ENCODE measurements at places on chromosomes 12 and 14. TPM values are rescaled to one million over a fixed set of nuclear protein-coding genes. Genes with fewer than 3 reads are reported as not detected.

- no peak for DNase-seq
Measured at GRCh38 chr12:54154681-54155186, 34.1 kb downstream of the SMUG1 start.

GRCh38 chr12:64299628-64300027, 77.5 kb upstream of the KICS2 start:
- no peak for DNase-seq

- DNase-seq: no peak
Measured at GRCh38 chr12:1814266-1814665, 6.1 kb upstream of the LRTM2 start.

GRCh38 chr12:22796941-22797630, 172.1 kb downstream of the ETNK1 start:
- DNase-seq: no peak

- DNase-seq: no peak
Measured at GRCh38 chr12:94039914-94040313, 108.5 kb upstream of the PLXNC1 start.

DNA sequence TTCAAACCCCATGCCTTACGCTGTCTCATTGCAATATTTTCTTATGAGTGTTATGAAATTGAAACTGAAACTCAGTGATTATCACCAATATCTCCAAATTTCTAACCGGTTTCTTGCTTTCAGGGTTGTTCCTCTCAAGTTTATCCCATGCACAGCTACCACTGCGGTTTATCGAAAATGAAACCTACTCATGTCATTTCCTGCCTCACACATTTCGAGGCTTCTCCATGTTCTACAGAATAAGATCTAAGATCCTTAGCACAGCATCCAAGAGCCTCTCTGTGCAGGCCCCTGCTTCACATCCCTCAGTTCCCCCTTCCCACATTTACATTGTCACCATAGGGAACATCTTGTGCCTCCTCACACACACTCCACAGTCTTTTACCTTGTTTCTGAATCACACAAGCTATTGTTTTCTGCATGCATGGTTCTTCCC, 45.5 kb upstream of the FAR2 start:
- DNase-seq: peak; percentile 6

GRCh38 chr14:77372304-77372841, 4.5 kb downstream of the TMED8 start:
- peak; percentile 84 for DNase-seq

DNA sequence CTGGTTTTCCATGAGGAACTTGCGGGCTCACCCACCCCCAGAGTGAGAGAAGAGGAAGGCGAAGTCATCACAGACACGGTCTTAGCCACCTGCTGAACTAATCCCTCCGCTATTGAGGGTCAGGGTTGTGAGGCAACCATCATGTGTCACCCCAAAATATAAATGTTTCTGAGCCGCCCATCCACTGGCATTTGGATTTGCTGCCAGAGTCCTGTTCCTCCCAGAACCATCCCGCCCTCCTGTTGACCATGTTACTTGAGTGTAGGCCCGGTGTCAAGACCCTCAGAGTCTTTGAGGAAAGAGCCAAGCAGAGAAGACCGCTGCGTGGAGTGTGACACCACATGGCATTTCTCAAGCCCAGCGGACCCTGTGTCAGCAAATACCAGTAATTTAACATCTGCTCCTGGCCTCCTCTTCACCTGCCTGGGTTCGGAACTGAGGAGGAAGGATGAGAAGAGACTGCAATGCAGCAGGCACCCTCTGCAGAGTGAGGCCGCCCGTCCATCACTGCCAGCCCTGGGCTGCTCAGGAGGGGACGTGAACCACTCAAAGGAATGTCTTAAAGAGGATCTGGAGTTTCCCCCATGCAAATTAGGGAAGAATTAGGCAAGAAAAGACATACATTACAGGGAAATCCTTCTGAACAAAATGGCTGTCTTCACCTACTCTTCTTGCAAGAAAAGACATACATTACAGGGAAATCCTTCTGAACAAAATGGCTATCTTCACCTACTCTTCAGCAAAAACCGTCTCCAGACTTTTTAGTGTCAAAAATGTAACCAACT, 100.4 kb downstream of the FBXL14 start:
- no peak for DNase-seq

DNA sequence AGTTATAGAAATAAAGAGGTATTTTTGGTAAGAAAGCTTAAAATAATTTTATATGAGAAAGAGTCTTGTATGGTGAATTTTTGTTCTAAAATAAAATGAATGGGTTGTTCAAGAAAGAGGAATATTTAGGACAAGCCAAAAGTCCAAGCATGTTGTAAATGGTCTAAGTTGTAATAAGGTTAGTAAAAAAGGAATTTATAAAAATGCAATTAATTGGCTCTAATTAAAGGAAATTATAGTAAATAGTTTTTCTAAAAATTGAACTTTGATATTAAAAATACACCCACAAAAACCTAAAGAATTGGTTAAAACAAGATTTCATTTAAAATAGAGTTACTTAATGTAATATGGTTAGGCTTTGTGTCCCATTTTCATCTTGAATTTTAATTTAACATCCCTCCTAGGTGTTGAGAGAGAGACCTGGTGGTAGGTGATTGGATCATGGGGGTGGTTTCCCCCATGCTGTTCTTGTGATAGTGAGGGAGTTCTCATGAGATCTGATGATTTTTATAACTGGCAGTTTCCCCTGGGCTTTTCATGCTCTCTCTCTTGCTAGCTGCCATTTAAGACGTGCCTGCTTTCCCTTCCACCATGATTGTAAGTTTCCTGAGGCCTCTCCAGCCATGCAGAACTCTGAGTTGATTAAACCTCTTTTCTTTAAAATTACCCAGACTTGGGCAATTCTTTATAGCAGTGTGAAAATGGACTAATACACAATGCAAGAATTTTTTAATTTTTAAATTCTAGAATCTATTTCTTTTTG, 13.0 kb downstream of the SLC22A17 start:
- DNase-seq: peak; percentile 27

- no peak for DNase-seq
Measured at GRCh38 chr12:94689002-94689645, 38.8 kb upstream of the TMCC3 start.

- DNase-seq: no peak
Measured at GRCh38 chr12:673849-674248, 10.6 kb upstream of the NINJ2 start.

DNA sequence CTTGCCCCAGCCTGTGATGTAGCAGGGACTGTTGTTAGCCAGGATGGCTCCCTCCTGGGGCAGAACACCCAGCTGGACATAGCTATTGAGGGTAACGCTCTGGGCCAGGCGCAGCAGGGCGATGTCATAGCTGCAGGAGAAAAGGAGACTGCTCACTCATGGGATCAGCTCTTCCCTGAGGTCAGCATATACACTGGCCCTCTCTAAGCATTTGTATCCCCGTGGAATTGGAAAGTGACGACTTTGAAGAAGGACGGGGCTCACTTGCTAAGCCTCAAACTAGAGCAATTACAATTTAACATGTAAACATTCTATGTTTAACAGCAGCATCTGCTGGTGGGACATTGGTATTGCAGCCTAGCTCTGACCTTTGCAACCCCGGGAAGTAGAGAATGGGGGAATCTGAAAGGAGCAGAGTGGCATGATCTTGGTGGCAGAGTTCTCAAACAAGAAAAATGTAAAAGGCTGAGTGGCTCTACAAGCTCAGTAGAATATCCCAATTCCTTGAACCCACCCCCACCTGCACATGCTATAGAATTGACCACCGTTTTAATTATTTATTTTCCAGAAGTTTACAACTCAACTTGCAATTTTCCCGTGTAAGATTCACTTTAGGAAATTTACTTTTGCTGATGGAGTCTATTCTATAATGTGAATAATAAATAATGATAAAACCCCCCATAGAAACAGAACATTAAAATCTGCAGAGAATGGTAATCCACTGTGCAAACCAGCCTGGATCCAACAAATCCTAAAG, 5.0 kb downstream of the CELA1 start:
- DNase-seq: peak; percentile 78

DNA sequence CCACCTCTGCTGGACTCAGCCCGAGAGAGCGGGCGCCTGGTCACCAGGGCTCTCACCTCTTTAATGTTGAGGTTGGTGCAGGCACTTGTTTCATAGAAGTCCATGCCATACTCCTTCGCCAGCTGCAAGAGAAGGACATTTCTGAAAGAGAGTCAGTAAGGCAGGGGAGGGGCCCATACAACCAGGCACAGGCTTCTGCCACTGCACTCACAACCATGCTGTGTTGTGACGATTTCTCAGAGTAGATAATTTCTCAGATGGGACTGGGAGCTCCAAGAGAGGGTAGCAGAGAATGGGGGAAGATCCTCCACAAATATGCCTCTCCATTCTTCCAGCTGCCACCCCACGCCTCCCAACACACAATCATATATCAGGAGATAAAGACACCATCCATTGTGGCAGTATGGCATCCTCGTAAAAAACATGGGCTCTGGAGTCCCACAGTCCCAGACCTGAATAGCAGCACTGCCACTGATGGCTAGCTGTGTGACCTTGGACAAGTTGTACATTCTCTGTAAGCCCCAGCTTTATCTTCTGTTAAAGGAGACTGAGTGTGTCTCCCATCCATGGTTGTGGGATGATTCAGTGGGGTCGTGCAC, 6.2 kb upstream of the GPX2 start:
- DNase-seq: no peak

DNA sequence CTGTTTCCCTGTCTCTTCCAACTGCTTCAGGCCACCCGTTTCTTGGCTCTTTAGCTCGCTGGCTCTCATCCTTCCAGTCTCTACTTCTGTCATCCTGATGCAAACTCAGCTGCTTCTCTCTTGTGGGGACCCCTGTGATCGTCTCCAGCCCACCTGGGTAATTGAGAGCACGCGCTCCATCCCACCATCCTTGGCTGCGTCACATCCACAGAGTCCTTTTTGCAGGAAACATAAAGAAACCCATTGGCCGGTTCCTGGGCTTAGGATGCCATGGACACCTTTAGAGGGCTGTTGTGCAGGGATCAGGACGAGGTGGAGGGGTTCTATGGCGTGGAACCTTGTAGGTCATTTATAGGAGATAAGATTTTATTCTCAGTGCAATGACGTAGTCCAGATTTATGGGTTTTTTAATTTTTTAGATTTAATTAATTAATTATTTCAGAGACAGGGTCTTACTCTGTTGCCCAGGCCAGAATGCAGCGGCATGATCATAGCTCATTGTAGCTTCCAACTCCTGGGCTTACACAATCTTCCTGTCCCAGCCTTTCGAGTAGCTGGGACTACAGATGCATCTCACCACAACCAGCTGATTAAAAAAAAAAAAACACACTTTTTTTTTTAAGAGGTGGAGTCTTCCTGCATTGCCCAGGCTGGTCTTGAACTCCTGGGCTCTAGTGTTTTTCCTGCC, 82.6 kb downstream of the CCDC92 start:
- no peak for DNase-seq

DNA sequence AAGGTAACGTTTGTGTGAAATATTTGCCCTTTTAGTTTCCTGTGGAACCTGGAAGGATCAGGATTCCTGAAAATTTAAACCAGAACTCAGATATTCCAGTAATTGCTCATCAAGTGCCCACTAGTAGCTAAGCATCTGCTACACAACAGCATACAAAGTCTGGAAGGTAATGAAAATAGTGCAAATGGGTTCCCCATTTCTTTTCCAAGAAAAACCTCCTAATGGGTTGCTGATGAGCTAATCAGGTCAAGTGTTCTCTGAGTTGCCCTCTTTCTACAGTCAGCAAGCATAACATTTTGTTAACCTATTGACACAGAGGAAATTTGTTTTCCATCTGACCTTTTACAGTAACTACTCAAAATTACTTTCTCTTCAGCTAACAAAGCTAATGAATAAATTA, 83.6 kb upstream of the PMCH start:
- no peak for DNase-seq

GRCh38 chr12:98456576-98457573, 58.5 kb upstream of the TMPO start:
- no peak for DNase-seq

DNA sequence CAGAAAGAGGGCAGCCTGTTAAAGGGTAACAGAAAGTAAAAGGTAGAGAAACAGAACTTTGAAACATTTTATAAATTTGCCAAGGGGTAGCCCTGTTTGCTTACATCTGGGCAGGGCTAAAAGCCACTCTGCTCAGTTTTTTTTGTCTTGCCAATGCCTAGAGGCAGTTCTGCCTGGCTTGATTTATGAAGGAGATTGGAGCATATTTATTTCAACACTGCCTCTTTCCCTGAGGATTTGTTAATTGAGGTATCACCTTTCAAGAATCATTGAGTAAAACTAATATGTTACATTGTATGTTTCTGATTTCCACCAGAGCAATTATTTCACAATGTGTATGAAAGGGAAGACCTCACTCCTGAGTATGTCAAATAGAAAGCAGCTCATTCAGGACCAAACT, 160.8 kb downstream of the GXYLT1 start:
- DNase-seq: no peak

GRCh38 chr14:105244334-105244733, 4.0 kb upstream of the BTBD6 start:
- DNase-seq: no peak

GRCh38 chr12:119055977-119056376, 74.6 kb downstream of the SRRM4 start:
- no peak for DNase-seq

GRCh38 chr12:108907839-108908351, 28.0 kb downstream of the DAO start:
- DNase-seq: no peak

DNA sequence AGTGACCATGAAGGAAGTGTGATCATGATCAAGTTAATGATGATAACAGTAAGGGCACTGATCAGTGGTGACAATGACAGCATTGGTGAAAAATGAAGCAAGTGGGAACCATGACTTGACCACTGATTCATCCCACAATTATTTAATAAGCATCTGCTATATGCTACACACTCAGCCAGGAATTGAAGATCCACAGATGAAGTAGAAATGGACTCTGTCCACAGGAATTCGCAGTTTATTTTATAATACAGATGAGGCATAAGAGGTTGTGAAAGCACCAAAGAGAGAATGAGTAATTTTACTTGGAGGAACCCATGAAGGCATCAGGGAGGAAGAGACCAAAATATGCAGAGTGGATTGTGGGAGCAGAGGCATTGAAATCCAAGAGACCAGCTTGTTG, 33.8 kb upstream of the SMUG1 start:
- no peak for DNase-seq

DNA sequence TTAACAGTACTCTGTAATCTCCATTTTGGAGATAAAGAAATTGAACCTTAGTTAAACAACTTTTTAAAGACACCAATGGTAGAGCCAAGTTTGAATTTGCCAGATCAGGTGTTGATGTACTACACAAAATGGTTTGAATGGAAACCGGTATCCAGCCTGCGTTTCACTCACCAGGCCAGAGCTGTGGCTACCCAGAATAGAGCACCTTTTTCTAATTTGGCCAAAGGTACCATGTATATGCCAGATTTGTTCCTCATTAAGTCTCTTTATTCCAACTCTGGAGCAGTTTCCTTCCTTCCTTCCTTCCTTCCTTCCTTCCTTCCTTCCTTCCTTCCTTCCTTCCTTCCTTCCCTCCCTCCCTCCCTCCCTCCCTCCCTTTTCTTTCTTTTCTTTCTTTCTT, 39.3 kb downstream of the PALS1 start:
- no peak for DNase-seq

GRCh38 chr12:49100380-49100779, 5.8 kb upstream of the DHH start:
- no peak for DNase-seq

The FGD6 gene
- 7.8 TPM for total RNA-seq

The C12orf54 gene
- total RNA-seq: not detected

The PLD4 gene
- 3.7 TPM for total RNA-seq

The THAP2 gene
- 10.2 TPM for total RNA-seq

The NEUROD4 gene
- not detected for total RNA-seq

The SCN8A gene
- total RNA-seq: 3.5 TPM

The ZCRB1 gene
- total RNA-seq: 68.5 TPM

The COX8C gene
- total RNA-seq: not detected

The RHOJ gene
- total RNA-seq: not detected

The TMEM229B gene
- 11.7 TPM for total RNA-seq

The KRT85 gene
- not detected for total RNA-seq

The CLBA1 gene
- total RNA-seq: 1.2 TPM
